Ureter (tissue), 1 donor: ENCODE measurements at places on chromosomes 12 and 14. TPM values are rescaled to one million over a fixed set of nuclear protein-coding genes. Genes with fewer than 3 reads are reported as not detected.

The CLECL1 gene
- total RNA-seq: 0.91 TPM

DNA sequence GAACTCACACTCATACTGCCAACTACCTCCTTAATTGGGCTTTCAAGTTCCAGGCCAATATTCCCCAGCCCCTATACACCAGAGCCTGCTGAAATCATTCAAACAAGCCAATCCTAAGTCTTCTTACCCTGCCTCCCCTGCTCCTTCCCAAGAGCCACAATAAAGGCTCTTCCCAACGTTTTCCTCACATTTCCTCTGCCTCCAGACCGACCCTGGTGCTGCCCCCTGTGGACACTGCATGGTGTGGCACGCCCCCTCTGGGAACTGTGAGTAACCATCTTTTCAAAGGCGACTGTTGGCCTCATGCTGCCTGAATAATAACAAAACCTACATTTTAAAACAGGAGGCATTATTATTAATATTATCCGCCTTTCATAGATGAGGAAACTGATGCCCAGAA lies 111.6 kb upstream of the NOS1 start:
- DNase-seq: no peak

DNA sequence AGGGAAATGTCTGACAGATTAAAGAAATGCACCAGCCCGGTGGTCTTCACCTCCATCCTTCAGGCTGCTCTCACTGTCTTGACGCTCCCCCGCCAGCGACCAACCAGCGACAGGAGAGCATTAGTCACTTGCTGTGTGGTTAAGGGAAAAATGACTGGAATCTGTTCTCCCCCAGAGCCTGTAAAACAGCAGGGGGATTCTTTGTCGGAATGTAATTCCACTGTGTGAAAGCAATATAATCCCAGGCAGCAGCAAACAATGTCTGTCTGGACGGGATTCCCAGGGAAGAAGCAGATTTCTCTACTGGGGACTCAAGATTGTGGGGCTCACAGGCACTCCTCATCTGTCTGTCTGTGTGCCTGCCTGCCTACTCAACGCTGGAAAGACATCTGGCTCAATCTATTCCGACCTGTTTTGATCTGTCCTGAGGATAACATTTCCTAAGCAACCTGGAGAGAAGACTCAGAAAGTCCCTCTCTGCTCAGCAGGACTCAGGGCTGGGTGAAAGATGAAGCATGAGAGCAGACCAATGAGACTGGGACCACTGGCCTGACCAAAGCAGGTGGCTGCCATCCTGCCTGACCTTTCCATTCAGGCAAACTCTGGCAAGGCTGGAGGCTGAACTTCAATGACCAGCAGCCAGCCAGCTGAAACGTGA lies 54.6 kb downstream of the NUAK1 start:
- no peak for DNase-seq

- DNase-seq: no peak
Measured at GRCh38 chr14:96056509-96057422, 17.6 kb downstream of the C14orf132 start.

The SELPLG gene
- 4.3 TPM for total RNA-seq

DNA sequence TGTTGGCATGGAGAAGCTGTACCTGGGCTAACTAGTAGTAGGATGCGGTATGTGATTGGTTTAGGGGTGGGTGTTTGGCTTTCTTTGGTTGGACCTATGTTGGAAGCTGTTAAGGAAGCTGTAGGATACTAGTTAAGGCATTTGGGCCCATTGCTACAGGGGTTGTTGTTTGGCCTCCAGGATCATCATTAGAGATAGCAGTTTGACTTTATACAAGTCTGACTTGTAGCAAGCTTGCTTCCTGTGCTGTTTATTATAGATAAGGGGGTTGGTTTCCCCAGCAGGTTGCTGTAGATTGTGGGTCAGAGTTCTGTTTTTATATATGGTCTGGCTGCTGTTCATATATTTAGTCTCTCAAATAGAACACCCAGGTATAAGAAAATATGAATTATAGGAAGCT lies 1.4 kb upstream of the PRIM1 start:
- DNase-seq: no peak

DNA sequence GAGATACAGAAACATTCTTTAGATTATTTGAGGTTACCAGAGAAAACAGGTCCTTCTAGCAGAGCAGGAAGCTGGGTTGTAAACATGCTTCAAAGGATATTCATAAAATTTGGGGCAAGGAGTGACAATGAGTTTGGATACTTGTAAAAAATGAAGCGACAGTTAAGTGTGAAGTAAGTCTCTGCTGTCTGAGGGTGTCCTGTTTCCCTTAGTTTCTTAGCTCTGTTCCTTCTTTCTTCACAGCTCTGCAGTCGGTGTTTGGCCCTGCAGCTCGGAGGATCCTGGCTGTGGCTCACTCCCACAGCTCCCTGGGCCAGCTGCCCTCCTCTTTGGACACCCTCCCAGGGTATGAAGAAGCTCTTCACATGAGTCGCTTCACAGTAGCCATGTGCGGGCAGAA lies 10.8 kb downstream of the TMEM52B start:
- no peak for DNase-seq

GRCh38 chr12:97716356-97716755 lies 253.8 kb downstream of the RMST start:
- no peak for DNase-seq

GRCh38 chr14:69131176-69131575 lies 21.7 kb downstream of the DCAF5 start:
- DNase-seq: no peak

DNA sequence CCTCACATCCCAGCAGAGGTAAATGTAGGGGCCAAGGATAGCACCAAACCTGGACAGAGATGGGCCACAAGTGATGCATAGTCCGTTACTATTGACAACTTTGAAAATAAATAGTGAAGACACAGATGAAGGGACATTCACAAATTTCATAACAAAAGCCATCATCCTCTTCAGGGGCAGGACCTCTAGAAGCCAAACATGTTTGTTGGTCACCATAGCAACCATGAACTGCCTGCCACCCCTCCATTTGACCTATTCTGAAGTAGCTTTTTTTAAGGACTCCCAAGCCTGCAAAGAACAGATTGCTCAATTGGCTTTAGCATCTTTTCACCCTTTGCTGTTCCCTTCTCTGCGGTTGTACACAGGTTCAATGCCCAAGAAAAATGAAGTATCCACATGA lies 35.7 kb upstream of the MDM1 start:
- no peak for DNase-seq

GRCh38 chr14:56379956-56380355 lies 199.6 kb upstream of the TMEM260 start:
- no peak for DNase-seq

DNA sequence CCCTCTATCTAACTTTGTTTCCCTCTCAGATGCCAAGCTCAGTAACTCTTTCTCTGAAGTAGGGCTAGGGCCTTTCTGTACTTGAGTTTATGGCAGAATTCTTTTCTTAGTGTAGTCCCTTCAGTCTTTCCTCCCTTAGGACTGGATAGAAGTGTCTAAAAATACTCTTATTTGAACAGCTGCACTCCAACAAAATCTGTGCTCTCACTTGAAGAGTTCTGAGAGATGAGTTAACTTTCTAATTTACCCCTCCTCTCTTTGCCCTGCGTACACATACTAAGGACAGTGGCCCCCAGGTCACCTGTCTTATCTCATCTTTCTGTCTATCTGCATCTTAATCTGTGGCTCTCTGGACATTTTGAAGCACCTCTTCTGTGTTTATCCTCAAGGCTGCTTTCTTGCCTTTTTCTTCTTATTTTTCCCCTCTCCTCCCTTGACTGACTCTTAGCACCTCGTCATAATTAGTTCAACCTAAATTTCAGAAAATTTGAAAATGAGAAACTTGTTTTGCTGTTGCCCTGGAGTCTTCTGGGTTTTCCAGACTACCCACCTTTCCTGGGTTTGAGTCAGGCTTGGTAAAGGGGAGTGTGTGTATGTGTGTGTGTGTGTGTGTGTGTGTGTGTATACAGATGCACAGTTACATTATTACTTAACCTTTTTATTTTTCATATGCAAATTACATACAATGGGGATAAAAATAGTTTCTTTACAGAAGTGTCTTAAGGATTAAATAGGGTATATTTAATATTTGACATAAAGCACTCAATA lies 23.9 kb downstream of the NCKAP1L start:
- DNase-seq: no peak

DNA sequence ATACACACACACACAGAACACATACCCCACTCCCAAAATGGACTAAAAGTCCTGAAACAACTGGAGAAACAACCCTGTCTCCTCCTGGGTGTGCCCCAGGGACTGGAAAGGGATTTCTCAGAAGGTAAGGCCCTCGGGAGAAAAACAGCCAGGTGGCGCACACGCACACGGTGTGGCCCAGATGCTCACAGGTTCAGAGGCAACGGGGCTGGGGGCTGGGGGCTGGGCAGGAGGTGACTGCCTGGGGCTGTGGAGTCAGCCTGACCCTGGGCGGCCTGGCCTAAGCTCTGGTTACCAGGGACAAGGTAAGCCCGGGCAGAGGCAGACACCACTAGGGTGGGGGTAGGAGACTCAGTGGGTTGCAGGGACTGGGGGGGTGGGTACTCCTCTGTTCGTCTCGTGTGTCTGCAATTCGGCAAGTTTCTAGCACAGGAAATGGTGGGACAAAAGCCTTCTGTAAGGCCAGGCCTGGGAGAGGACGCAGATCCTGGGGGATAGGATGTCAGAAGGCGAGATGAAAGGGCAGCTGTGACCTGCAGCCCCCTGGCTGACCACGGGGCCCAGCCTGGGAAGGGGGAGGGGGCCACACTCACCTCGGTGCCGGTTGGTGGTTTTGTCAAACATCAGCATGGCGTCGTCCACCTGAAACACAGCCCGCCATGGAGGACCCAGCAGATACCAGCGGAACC lies 10.4 kb downstream of the MSI1 start:
- DNase-seq: no peak

GRCh38 chr14:23492618-23493272 lies 23.2 kb downstream of the NGDN start:
- no peak for DNase-seq

DNA sequence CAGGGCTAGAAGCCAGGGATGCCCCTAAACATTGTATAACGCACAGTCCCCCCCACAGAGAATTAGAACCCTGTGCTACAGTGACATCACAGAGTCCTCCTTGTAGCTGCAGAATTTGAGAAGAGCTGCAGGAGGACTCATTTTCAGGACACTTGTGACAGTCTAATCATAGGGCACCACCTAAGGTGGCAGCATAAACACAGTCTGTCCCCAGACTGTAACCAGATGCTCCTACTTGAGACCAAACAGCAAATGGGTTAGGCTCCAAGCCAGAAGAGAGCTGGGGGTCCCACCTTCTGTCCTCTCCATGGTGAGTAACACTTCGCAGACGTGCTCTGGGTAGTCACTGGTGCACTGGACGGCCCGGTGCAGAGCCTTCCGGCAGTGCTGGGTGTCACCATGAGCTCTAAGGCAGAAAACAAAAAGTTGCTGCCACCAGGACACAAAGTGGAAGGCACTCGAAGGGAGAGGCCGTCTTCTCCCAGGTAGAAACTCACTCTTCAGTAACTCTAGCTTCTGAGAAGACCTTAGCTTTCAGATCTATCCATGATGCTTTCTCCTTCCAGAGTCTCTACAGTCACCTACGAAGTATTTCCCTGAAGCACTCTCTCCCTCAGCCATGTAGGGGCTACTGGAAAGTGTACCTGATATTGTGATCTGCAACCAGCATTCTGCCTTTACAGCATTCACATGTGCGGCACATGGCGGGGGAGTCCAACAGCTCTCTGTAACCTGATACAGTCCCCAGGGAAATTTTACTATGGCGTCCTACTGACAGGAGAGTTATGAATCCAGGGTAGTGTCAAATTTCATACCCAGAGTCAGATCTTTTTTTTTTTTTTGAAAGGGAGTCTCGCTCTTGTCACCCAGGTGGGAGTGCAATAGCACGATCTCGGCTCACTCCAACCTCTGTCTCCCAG lies 17.1 kb downstream of the FICD start:
- DNase-seq: no peak

- no peak for DNase-seq
Measured at GRCh38 chr12:98401427-98401826, 114.0 kb upstream of the TMPO start.

DNA sequence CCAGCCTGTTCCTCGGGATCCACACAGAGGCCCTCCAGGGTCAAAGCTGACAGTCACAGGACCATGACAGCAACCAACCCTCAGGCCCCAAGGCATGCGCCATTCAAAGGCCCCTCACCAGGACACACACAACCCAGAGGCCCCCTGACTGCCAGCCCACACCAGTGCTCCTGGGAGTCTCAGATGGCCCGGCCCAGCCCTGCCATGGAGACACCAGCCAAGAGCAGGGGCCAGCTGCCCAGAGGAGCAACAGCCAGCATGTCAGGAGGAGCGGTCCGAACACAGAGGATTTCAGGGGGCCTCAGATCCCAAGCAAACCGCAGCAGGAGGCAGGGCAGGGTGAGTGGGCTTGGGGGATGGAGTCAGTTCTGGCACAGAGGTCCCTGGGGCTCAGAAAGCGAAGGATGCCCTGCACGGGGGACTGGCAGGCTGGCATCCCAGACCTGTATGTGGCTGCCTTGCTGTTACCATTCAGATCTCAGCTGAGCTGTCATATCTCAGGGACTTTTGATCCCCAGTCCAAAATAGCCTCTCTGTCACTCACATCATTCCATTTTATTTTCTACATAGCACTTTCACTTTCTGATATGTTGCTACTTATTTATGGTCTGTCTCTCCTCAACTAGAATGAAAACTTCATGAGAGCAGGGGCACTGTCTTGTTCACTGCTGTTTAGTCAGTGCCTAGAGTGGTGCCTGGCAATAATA lies 4.8 kb downstream of the TMEM229B start:
- DNase-seq: no peak

- DNase-seq: no peak
Measured at GRCh38 chr14:103356024-103356682, 22.1 kb downstream of the EIF5 start.

The ITGA7 gene
- 99.7 TPM for total RNA-seq

The SYNDIG1L gene
- total RNA-seq: 0.18 TPM

- no peak for DNase-seq
Measured at GRCh38 chr12:130334937-130335336, 2.8 kb upstream of the PIWIL1 start.

DNA sequence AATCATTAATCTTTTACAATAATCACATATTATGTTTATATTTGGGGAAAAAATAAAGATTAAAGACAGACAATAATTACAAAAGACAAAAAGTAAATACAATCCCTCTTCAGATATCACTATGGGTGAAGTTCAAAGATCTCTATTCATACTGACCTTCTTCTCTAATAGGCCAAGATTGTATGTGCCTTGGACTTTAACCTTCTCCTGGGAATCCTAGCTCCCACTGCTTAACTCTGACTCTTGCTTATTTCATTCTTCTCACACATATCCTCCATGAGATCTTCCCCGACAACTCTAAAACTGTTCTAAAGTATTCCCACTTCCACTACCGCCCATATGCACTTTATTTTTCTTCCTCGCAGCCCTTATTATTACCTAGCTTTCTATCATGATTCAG lies 83.8 kb downstream of the EEA1 start:
- DNase-seq: no peak

The EGLN3 gene
- 59.5 TPM for total RNA-seq

DNA sequence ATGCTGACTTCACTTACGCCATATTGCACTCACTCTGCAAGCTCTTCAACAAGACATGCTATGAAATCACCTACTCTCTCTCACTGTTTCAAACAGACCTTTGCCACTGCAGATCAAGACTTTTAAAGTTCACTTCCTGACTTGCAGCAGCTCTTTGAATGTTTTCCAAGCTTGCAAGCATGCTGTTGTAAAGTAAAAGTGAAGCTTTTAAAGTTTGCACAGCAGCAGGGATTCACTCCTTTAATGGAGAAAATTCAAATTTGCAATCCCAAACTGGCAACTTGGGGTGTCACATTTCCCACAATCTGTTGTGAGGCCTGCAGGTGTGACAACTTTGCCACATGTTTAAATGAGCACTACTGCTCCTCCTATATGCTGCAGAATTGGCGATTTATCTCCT lies 270.9 kb downstream of the ALX1 start:
- DNase-seq: no peak
